ENCODE measurements at places on chromosomes 11 and 22.

GRCh38 chr11:131867457-131868257 is 497.2 kb downstream of the NTM start:
- DNase-seq = peak; percentile 87

DNA sequence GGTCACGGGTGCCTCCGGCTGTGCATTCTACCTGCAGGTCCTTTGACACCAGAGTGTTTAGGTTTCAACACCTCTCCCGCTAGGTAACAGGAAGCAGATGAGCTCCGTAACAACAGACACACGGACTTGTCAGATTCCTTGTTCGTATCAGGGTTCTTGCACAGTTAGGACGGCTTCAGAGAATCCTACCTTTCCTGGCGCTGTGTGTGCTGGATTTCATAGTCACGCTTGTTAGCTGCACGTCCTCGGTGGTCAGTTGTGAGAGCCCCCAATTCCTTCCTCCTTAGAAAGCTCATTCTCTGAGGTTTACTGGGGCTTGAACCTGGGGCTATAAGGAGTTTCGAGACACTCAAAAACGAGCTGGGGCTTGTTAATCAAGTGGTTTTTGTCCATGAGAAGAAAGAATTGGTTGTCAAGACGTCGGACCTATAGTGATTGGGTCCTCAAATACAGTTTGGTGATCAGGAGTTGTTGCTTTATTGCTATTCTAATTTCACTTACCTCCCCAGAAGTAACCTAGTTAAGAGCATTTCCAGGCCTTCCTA is 664 bp downstream of the DDB2 start:
- no peak for DNase-seq

GRCh38 chr11:16935518-16936302 is 78.5 kb downstream of the PLEKHA7 start:
- peak; percentile 69 for DNase-seq

GRCh38 chr11:44621784-44622183 is 56.3 kb downstream of the CD82 start:
- DNase-seq = no peak

GRCh38 chr11:89355646-89356045 is 135.5 kb downstream of the NOX4 start:
- DNase-seq = no peak

- DNase-seq = no peak
Measured at GRCh38 chr11:135015966-135016365, 603.9 kb upstream of the B3GAT1 start.

DNA sequence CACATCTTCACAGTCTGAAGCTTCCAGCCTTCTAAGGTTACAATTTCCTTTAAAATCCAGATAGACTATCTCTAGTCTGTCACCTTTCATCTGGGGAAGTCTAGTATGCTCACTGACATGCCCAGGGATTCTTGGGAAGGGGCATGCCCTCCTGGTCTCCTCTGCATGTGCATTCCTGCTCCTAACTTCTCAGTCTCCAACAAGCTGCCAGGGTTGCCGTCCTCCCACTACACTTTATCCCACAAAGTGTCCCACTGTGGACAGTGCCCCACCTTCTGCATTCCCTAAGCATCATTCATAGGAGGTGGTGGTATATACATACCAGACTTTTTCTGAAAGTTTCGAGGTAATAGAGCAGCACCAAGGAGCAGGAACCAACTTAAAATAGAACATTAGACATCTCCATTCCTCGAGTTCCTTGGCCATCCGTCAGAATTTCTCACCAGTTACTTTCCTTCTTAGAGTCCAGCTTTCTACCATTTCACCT is 28.7 kb downstream of the EIF3F start:
- no peak for DNase-seq

- DNase-seq = no peak
Measured at GRCh38 chr11:24560324-24560723, 63.5 kb downstream of the LUZP2 start.

- no peak for DNase-seq
Measured at GRCh38 chr11:78982473-78982872, 407.8 kb upstream of the NARS2 start.

GRCh38 chr11:72805216-72805615 is 9.0 kb upstream of the ATG16L2 start:
- DNase-seq = no peak

- no peak for DNase-seq
Measured at GRCh38 chr22:22945195-22945594, 57.6 kb downstream of the IGLL5 start.

DNA sequence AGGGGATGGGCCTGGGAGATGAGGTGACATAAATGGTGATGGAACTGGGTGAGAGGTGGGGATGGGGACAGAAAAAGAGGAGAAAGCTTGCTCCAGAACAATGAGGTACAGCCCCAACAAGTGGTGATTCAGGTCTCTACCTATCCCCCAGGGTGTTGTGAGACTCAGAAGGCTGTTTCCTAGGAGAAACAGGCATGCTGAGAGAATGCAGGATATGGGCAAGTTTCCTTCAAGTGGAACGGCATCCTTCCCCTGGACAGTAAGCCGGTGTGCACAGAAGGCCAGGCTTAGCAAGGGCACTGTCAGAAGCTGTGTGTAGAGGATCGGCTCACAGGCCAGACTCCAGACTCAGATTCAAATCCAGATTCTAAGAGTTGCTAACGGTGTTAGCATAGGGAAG is 34.1 kb upstream of the CRTAM start:
- no peak for DNase-seq

DNA sequence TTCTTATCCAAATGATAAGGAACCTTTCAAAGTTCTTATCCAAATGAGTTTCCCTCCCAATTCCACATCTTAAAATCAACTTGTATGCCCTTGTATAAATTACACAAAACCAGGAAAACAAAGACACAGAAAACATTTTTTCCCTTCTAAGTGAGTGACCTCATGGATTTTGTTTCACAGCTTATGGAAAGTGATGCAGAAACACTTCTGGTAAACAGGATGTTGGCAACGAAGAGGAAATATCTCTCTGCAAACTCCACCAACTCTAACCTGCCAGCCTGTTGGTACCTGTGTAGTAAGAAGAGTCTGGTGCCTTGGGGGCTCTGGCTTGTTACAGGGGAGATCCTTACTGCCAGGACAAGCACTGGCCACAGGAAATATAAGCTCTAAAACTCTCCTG is 57.0 kb downstream of the CELSR1 start:
- no peak for DNase-seq

DNA sequence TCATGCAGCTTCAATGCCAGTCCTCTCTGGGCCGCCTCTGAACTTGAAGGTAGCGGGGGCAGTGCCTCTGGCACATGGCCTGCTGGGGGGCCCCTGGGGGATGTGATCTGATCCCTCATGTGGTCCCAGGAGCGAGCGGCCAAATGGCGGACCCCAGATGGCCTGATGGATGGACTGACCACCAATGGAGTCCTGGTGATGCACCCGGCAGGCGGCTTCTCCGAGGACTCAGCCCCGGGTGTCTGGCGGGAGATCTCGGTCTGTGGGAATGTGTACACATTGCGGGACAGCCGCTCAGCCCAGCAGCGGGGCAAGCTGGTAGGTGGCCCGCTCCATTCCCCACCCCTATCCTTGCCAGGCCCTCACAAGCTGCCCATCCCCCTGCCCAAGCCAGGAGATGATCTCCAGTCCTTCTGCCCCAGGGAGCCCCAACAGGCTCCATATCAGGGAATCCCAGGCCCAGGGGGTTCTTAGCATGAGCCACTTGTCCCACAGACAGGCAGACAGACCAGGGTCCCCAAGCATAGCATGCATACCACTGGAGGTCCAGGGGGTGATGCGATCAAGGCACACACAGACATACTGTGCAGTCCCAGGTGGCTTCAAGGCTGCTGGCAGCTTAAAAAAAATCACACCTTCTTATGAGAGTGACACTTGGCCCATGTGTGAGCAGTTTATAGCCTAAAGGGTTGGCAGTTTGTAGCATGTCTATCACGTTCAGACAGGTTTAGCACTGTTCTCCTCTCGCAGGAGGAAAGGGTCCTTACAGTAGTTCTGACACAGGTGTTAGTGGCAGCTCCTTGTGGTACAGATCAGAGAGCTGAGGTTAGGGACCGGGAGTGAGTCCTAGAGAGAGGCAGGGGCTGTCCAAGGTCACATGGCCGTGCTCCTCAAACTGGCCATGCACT is 6.4 kb upstream of the DPP3 start:
- no peak for DNase-seq

DNA sequence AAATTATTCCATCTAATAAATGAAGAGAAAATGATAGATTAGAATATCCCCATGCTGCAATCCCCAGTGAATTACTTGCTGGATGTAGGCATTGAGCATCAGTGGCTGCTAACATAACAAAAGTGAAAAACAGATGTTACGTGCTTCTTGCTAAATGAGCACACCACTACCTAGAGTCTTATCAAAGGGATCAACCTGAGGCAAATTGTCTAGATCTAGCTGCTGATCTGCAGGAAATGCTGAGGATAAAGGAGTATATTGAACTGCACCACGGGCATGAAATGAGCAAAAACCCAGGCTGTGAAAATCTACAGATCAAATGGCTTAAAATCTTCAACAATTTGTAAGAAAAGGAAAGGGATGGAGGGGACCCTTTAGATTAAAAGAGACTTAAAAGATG is 45.3 kb upstream of the SCUBE2 start:
- no peak for DNase-seq

DNA sequence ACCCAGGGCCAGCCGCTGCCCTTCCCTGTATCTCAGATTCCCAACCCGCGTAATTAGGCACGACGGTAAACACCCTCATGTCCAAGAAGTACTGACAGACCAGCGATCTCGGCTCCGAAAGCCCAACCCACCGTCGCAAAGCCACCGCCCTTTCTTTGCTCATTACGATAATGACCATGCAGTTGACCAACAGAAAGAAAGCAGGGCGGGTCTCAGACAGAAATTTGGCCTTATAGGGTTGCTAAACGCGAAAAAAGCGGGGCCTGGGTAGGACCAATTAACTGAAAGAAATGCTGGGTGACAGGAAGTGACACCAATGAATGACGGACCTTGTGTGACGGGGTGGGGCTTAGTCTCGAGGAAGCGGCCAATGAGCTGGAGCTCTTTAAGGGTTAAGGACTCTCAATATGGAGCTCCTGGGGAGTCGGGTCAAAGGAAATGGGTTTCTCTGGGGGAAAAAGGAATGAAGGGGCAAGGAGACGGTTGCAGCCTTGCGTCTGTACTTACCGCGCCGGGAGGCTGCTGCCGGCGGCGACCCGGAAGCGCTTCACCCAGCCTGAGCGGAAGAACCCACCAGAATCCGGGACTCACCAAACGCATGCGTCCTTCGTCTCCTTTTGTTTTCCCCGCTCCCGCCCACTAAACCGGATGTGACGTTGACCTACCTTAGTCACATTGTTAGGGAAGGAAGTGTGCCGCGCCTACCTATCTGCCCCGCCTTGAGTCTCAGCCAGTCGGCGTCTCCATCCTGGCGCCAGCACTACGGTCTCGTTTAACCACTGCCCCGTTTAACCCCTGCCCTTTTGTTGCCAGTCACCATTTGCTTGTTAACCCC is at the start of gene ANAPC15:
ANAPC15 (minus strand) TSS at position 553 of the 835 bp plus-strand sequence. CDS start 1,419 bp downstream, outside the sequence.
- peak; percentile 99 for DNase-seq

DNA sequence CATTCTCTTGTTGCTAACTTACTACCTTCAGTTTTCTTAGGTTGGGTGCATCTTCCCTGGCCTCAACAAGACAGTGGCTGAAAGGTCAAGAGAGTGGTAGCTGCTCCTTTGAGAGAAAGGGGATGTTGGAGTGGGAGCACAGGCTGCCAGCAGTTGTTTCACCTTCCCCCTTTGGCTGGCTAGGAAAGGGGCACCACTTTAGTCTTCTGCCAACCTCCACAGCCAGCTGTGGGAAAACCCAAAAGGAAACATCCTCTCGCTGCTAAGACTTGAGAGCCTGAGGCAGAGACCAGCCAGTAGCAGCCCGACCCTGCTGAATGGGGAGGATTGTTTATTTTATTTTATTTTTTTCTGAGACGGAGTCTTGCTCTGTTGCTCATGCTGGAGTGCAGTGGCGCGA is 34.4 kb downstream of the MARK2 start:
- no peak for DNase-seq

GRCh38 chr11:77669848-77670511 is 32.4 kb upstream of the CLNS1A start:
- peak; percentile 4 for DNase-seq

- no peak for DNase-seq
Measured at GRCh38 chr11:46497498-46497897, 96.3 kb downstream of the AMBRA1 start.

DNA sequence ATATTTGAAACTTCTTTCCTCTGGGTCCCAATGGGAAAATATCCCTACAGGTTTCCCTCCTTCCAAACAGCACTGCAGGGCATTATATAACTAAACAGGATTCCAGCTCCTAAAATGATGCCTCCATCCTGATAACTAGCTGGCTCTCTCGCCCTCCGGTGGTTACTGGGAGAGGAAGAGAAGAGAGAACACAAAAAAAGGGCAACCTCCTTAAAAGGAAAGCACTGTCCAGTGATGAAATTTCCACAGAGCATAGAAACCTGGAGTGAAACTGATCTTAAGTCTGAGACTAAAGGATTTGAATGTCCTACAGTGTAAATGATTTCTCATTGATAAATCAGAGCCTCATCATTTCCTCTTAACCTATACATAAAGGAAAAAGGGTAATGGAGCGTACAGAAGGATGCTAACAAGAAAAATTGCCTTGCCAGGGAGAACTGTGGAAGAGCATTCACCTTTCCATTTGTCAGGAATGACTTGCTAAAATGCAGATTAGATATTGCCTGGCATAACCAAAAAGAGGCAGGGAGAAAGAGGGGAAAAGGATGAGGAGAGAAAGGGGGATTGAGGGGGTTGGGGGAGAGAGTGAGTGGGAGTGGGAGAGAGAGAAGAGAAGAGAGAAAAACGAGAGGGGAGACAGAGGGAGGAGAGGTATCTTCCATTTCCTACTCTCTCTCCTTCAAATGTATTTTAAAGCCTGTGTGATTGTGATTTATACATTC is 121.3 kb downstream of the APOL5 start:
- DNase-seq = peak; percentile 54

DNA sequence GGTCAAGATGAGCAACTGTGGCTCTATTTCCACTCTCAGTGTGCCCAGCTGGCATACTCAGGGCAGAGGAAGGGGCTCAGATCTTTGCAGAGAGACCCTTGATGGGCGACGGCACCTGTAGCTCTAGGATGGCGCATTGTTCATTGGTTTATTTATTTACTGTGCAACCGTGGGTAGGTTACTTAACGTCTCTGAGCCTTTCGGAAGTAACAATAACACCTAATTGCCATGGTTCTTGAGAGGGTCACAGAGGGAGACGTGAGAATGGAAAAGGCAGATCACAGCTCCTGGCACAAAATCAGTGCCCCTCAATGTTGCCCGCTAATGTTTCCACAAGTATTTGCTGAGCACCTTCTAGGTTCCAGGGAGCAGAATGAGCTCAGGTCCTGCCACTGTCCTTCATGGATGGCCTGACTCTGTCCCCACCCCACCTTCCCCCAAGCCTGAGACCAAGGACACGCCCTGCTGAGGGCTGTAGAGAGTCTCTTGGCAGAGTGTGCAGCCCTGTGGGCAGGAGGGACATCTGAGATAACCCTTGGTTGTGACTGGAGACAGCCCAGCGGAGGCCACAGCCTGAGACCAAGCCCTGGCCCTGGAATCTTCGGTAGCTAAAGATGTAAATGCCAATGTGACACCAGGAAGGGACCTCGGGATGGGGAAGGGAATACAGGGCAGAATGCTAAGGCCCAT is 780 bp upstream of the ALDH3B2 start:
- no peak for DNase-seq
